COLO829 (cell line): ENCODE measurements at places on chromosomes 1 and 21.

- DNase-seq = no peak
Observed at GRCh38 chr1:153957744-153958110, 685 bp downstream of the CRTC2 start.

GRCh38 chr1:185566995-185567394 is 167.2 kb upstream of the HMCN1 start:
- DNase-seq = peak; percentile 50

GRCh38 chr1:219121679-219122078 is 52.0 kb upstream of the LYPLAL1 start:
- DNase-seq = no peak

DNA sequence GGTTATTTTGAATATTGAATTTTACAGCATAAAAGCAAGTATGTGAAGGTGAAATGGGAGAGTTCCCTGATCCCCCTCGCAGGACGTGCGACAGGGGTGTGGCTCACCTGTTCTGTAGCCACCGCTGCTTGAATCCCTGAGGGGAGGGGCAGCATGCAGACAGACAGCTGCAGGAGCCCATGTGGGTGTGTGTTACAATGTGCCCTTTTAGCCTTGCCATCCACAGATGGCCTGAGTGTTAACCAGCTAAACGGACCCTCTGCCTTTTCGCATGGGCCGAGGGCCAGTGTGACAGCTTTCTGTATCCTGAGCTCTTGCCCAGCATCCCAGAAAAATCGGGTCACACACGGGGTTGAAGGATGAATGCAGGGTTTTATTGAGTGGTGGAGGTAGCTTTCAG is 43.3 kb downstream of the JAM2 start:
- DNase-seq = no peak

DNA sequence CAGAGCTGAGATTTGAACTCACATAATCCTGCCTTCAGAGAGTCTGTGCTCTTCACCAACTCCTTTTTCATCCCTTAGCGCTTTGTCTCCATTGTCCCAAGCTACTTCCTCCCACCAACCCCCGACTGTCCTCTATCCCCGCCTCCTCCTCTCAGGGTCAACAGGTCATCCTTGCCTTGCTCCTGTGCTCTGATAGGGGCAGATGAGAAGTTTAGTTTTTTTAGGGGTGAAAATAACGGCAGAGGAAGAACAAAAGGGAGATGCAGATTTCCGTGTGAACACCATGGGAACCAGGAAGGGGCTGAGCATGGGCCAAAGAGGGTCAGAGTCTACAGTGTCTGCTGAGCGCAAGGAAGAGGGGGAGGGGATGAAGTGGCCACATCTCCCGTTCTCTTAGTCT is 31.9 kb downstream of the GLUL start:
- DNase-seq = no peak

DNA sequence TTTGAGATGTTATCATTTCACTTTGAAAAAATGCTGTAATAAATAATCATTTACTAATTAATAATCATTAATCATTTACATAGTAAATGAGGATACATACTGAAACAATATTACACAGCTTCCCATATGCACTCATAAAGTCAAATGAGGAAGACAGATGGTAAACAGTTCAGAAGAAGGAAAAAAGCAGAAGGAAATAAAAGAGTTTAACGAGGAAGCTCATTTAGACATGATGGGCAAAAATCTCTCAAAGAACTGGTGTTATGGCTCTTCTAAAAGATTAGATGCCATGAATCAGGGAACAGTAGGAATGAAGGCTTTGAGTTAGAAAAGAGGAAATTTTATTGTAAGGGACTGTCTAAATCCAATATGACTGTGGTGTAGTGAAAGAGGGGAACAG is 347.6 kb downstream of the PTPRC start:
- DNase-seq = no peak

DNA sequence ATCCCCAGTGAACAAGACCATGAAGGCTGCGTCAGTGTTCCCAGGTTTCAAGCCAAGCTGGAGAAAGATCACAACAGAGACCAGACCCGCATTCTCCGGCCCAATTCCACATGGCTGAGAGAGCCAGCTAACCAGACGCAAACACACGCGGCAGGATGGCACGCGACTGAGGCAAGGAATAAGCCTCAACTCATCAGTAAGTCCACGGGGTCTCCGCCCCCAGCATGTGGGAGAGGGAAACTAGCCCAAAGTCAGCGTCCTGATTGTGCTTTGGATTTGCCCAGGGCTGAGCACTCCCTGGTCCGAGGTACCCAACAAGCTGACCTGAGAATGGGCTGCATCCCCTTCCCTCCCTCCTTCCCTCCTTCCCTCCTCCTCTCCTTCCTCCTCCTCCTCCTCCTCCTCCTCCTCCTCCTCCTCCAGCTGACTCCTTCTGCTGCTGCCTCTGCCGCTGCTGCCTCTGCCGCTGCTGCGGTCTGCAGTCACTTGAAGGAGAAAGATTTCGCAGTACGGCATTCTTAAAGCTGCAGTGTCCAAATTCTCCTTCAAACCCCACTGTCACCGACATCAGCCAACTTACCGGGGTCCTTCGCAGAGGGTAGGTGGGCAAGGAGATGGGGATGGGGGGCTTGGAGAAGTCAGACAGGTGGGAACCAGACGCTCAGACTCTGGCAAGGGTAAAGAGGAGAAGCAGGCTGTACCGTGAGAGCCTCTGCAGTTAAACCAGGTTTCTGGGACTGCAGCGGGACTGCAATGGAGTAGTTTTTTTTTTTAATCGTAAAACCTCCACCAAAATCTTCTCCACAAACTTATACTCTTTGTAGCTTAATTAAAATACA is 33.0 kb upstream of the H6PD start:
- DNase-seq = no peak

DNA sequence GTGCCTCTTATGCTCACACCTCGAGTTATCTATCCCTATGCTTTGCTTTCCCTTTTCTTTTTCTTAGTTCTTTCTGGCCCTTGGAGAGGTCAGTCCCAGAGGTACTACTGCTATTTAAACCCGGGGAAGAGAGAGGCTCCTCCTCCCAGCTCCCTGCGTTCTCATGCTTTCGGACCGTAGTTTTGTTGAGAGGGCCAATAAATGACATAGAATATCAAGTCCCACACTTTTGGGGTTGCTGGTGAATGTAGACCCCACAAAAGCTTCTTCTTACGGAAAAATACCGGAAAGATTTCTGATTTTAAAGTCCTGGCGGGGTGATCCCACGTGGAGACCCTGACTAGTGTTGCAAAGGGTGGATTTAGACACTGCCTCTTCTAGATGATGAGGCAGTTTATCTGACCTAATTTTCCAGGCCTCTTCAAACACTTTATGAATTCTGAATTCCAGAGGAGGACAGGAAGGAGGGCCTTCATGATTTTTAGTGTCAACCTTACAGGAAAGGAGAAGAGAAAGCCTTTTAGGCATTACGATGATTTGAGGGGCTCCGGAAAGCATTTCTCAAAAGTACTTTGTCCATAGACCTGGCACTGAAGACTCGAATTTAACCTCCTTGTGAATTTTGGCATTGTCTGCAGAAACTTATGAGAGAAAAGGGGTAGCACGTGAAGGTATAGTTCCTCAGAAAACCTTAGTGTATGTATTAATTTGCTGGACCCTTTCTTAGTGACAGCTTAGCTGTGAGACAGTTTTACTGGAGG is 694 bp downstream of the TMEM167B start:
- DNase-seq = no peak

DNA sequence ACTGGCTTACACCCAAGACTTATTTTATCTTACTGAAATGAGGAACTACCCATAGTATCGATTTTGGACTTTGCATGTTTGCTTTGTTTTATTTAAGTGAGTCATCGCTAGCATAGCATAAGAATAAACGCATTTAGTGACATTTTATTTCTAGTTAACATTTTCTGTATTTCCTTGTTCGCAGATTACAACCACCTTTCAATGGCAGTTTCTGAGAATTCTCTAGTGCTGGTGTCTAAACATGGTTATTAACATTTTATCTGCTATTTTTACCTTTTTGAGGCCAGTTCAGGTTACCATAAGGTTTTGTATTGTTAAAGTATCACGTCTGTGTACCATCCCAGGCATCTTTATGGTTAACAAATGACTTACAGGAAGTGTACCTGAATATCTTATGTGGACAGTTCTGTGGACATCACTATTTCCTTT is 24.5 kb downstream of the EEIG2 start:
- no peak for DNase-seq
